ENCODE measurements at places on chromosomes 1 and 21.

DNA sequence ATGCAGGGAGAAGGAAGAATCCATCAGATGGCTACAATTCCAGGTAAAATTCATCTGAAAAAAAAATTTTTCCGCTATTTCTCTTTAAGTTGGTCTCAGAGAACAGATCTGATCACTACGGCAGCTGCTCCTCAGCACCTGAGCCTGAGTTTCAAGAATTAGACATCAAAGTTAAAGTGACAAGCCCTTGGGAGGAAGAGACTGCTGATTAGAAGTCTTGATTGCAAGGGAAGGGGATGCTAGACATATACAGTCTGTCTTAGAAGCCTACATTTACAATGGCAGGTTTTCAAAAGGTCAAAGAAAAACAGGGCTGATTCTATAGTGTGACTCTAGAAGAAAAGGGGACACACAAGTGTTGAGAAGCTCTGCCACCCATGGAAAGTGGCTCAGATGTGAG lies 48.3 kb downstream of the SUSD4 start:
- DNase-seq: no peak

GRCh38 chr1:215241451-215241850 lies 158.9 kb downstream of the KCNK2 start:
- DNase-seq: no peak

DNA sequence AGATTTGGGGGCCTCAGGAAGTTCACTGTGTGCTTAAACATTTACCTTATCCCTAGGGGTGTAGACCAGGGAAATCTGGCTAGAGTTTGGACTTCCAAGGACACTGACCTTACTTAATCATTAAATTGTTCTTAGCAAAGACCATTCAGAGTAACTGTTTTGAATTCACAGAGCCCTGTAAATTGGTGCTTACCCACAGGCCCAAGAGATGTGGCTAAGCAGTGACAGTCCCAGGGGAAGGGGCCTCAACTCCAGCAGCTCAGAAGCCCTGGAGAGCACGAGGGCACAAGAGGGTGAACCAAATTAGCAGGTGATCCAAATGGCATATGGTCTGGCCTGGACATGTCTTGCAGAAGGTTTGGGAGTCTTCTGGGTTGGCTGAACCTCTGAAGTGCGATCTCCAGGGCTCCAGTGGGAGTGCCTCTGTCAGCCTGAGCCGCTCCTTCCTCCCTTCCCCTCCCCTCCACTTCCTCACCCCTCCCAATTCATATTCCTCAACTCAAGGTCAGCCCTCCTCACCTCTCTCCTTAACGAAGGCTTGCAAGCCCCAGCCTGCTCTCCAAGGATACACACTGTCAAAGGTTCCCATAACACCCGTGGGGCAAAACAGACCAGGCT lies 4.3 kb downstream of the PAQR7 start:
- no peak for DNase-seq

GRCh38 chr1:18178111-18178510 lies 70.5 kb downstream of the IGSF21 start:
- no peak for DNase-seq

DNA sequence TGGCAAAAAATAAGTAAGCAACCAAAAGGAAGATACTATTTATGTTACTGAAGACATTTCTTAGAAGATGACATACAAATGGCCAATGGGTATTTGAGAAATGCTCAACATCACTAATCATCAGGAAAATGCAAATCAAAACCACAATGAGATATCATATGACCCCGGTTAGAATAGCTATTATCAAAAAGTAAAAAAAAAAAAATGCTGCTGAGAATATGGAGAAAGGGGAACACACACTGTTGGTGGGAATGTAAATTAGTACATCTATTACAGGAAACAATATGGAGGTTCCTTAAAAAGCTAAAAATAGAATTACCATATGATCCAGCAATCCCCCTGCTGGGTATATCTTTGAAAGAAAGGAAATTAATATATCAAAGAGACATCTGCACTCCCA lies 34.3 kb upstream of the CREG1 start:
- DNase-seq: no peak

DNA sequence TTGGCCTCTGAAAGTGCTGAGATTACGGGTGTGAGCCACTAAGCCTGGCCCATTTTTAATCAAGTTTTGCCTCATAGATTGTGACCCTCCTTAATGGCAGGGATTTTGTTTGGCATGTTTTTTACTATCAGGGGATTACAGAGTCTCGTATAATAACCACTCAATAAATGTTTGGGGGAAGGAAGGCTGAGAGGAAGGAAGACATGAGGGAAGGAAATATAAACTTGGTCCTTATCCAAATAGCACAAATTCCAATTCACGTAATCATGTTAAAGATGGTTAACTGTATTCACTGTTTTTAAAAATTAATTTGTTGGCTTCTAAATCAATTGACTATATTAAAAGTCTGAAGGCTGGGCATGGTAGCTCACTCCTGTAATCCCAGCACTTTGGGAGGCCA lies 30.9 kb upstream of the SERTAD4 start:
- no peak for DNase-seq

GRCh38 chr1:204740354-204740753 lies 54.8 kb upstream of the LRRN2 start:
- no peak for DNase-seq

- no peak for DNase-seq
These were observed 531 bp downstream of the TSPEAR start for GRCh38 chr21:44710756-44711326.

GRCh38 chr1:63662056-63662836 lies 69.0 kb downstream of the PGM1 start:
- DNase-seq: peak; percentile 53

DNA sequence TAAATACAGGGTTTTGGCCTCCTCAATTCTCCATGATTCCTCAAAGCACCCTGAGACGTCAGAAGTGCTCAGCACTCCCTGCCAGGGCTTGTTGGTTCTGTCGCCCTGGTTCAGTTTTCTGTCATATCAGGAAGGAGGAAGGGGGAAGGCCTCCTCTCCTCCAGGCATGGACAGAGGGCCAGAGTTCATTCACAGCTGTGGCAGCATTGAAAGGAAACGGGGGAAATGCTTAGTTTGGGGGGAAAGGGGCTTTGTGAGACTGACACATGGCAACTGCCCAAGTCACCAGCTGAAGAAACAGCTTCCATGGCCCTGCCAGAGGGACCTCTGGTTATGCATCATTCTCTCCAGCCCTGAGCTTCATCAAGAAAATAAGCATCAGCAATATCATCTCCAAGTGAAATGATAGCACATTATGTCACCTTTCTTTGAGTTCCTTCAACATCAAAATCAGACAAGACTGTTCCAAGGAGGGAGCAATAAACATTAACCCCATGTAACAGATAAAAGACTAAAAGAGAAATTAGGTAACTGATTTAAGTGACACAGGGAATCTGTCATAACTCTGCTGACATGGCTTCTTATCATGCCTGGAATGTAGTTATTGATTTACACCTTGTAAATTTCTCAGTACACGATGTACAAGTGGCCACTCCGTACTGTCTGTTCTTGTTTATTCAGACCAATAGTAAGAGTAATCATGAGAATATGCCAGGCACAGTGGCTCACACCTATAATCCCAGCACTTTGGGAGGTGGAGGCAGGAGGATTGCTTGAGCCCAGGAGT lies 103.2 kb upstream of the SLC25A33 start:
- DNase-seq: no peak

GRCh38 chr1:156204686-156205085 lies 8.1 kb upstream of the PMF1 start:
- DNase-seq: no peak

DNA sequence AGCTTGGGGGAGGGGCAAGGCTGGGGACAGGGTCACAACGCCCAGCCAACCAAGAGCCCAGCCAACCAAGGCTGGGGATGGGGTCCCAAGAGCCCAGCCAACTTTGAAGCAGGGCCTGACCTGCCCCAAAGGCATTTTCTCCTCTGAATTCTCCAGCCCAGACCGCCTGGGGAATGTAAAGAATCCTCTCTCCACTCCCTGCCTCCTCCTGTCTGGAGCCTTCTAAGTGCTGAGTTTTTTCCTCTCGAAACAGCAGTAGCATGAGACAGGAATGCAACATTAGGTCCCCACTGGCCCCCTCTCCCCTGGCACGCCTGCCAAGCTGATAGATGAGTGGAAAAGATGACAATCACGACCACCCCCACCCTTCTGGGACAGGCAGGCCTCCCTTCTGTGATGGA lies 17.0 kb downstream of the C1orf198 start:
- DNase-seq: peak; percentile 42

- DNase-seq: no peak
These were observed 113.4 kb downstream of the PTBP2 start for GRCh38 chr1:96834986-96835385.

GRCh38 chr1:12001249-12001917 lies 17.9 kb upstream of the MIIP start:
- DNase-seq: no peak

GRCh38 chr1:117682372-117682771 lies 76.5 kb downstream of the TENT5C start:
- DNase-seq: peak; percentile 52

GRCh38 chr1:180988253-180988752 lies 34.4 kb downstream of the STX6 start:
- no peak for DNase-seq

DNA sequence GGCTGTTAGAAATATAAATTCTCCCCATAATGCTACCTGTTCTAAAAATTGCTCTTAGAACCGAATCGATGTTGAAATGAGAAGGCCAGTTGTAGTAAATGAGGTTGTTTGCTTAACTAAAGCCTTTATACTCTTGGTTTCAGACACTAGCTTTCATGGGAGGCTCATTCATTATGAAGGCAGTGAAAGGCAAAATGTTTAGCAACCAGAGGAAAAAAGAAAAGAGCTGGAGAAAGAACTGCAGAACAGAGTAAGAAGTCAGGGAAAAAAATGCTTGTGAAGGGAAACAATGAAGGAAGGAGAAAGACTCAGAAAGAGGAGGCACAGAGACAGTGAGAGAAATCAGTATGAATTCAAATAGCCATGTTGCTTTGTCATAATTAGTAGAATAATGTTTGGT lies 128.2 kb downstream of the ATP5PO start:
- DNase-seq: no peak

- DNase-seq: no peak
These were observed 1.7 kb downstream of the KIAA2013 start for GRCh38 chr1:11924334-11925195.

DNA sequence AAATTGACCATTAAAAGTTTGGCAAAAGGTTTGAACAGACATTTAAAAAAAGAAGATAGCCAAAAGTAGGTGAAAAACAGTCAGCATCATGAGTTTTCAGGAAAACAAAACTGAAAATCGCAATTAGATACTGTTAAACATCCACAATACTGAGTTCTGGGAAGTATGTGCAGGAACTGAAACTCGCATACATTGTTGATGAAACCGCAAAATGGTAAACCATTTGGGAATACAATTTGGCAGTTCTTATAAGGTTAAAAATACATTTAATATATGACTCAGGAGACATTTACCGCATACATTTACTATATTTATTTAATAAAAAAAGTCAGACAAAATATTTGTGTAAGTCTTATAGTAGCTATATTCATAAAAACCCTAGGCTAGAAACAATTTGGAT lies 393.2 kb downstream of the COL11A1 start:
- no peak for DNase-seq

DNA sequence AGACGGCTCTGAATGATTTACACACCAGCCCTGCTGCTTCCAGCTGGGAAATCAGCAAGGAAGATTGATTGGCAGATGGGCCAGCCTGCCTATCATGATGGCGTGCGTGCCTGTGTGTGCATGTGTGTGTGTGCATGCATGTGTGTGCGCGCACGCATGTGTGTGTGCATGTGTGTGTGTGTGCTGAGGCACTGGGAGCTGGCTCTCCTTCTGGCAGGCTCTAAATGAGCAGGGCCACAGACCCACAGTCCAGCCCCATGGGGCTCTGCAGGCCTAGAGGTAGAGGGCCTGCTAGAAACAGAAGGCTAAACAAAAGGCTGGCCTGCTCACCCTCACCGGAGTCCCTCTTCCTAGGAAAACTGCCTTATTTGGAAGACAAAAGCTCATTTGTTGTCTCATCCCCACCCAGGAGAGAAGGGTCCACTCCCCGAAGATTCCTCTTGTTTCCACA lies 6.0 kb downstream of the KLHDC8A start:
- no peak for DNase-seq

DNA sequence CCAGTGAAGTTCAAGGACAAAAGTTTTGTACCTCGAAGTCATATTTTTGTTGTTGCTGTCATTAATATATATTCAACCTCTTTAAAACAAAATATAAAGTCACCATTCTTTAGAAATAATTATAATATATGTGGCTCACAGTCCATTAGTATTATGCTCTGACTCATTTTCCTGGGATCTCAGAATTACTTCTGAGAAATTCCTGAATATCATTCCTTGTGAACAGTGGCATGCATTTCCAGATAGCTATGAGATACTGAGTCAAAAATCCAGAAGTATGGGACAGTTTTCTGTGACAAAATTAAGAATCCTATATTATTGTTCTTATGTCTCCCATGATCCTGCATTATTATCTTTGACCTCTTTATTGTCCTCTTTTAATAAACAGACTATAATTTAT lies 13.8 kb upstream of the RGS21 start:
- DNase-seq: no peak
